AG08395 (cell line): ENCODE measurements at places on chromosomes 12 and 14.

DNA sequence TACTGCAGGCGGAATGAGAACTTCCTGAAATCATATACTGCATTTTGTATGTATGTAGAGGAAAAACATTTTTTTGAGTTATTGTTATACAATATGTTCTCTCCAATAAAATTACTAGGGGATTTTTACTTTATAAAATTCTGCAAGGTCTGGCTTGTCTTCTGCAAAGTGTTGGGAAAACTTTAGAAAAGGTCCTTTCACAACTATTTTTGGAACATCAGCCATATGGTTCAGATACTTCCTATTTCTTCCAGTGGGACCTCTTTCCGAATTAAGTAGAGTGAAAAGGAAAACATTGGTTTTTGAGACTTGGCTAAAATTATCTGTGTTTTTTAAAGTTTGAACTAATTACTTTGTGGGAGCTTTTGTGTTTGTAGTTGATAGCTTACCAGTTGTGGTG, 52.7 kb downstream of the DAAM1 start:
- DNase-seq, result no peak

GRCh38 chr12:55797550-55797949, 20.0 kb downstream of the SARNP start:
- DNase-seq, result no peak

- DNase-seq, result peak; percentile 22
Measured at GRCh38 chr12:90945070-90945649, 9.8 kb downstream of the CCER1 start.

DNA sequence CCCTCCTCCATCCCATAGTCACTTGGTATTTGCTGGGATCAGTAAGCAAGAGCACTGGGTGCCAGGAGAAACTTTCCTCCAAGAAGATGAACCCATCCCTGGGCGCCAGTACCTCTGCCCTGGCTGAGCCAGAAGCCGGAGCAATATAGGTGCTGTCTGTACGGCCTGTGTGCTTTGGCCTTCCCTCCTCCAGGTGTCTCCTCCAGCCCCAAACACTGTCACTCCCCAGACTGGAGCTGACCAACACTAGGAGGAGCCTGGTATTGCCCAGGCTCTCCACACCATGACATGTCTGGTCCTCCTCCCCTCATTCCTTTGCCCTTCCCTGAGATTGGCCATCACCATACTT, 4.9 kb downstream of the GSTZ1 start:
- DNase-seq, result no peak

- peak; percentile 48 for DNase-seq
Measured at GRCh38 chr14:34826661-34827060, 48.5 kb downstream of the BAZ1A start.

GRCh38 chr14:56490379-56490778, 89.2 kb upstream of the TMEM260 start:
- peak; percentile 27 for DNase-seq

- no peak for DNase-seq
Measured at GRCh38 chr12:59768031-59768430, 172.2 kb downstream of the SLC16A7 start.

GRCh38 chr12:90262251-90262650, 553.6 kb upstream of the ATP2B1 start:
- DNase-seq, result peak; percentile 53

DNA sequence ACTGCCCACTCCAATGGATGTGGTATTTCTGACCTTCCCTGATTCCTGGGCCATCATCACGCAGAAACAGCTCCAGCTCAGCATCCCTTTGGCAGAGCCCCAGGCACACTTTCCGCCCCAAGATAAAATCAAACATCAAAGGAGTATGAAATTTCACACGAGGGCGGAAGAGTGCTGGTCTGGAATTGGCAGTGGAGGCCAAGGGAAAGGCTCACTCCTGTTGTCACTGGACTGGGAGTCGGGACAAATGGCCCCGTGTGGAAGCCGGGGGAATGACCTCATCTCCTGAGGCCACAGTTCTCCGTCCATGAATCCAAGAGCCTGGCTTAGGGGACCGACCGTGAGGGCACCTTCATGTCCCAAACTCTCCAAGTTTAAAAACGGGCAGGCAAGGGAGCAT, 40.9 kb downstream of the FZD10 start:
- no peak for DNase-seq

DNA sequence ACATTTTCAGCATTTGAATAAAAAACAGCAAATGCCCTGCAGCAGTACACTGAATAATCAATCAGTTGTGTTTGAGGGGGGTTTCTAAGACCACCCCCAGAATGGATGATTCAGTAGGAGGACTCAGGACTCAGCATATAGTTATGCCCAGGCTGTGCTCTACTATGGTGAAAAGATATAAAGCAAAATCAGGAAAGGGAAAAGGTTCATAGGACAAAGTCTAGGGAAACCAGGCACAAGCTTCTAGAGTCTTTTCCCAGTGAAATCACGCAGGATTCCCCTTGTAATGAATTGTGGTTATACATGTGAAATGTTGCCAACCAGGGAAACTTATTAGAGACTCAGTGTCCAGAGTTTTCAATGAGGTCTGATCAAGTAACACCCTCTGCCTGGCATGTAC, 25.0 kb upstream of the SLC17A8 start:
- DNase-seq, result no peak

- DNase-seq, result no peak
Measured at GRCh38 chr12:66196806-66197205, 7.8 kb downstream of the IRAK3 start.

DNA sequence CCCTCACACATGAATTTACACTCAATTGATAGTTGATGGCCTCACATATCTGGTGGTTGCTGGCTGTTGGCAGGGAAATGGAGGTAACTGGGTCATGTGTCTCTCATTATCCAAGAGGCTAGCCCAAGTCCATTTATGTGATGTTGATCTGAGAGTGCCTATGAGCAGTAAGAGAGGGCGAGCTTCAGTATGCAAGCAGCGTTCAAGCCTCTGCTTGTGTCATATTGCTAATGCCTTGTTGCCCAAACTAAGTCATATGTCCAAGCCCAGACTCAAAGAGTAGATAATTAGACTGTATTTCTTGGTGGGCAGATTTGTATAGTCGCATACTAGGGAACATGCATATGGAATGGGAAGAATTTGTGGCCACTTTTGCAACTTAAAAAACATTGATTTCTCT, 83.8 kb upstream of the DACT1 start:
- no peak for DNase-seq

GRCh38 chr12:65015850-65016249, 105.3 kb downstream of the WIF1 start:
- no peak for DNase-seq

DNA sequence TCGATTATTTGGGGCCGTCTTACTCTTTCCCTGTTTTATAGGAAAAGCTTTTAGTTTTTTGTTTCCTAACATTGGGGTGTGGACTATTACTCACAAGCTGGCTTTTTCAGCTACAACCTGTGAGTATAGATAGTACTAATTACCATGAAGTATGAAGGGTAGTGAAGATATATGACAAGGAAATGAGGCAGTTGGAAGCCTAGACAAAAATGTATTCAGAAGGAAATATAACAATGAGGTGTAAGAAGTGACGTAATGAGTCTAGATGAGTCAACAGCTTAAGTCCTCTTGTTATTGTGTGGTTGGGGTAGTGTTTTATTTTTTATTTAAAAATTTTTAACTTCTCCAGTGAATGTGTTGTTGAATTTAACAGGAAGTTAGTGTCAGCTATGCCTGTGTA, 804.5 kb downstream of the NRXN3 start:
- no peak for DNase-seq

DNA sequence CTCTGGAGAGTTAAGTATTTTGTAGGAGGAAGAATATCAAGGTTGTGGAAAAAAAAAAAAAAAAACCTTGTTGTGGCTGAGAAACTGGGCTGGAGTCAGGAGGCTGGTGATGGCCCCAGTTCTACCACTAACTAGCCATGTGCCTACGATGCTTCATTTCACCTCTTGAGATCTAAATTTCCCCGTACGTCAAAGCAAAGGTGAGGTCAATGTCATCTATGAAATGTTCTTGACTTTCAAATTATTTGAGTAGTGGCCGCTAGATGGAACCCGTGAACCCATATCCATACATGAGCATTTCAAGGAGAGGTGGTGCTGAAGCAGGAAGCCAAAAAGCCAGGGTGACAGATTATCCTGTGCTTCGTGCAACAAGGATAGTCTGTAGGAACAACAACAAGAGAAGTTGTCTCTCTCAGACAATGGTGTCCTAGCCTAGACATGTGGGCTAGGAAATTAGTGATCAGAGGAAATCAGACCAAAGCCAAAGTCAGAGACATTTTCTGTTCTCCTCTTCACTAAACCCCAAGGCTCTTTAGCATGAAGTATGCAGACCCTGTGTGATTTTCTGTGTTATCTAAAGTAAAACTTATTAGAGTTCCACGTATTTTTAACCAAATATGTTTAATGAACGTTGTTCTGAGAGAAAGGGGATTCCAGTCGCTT, 95.5 kb upstream of the ETV6 start:
- DNase-seq, result peak; percentile 82
